ENCODE measurements at places on chromosomes 5 and 9. TPM values are rescaled to one million over a fixed set of nuclear protein-coding genes. Genes with fewer than 3 reads are reported as not detected.

GRCh38 chr9:99299211-99300102, 77.4 kb downstream of the SEC61B start:
- no peak for DNase-seq

- DNase-seq: no peak
Measured at GRCh38 chr5:28516722-28517121, 1478.3 kb upstream of the CDH9 start.

- DNase-seq: no peak
Measured at GRCh38 chr5:153222936-153223335, 267.5 kb upstream of the GRIA1 start.

- DNase-seq: peak; percentile 29
Measured at GRCh38 chr9:100352201-100352726, 478 bp downstream of the TEX10 start.

FOXD4L6 gene
- not detected for polyA plus RNA-seq

TAF11L12 gene
- polyA plus RNA-seq: not detected

- DNase-seq: no peak
Measured at GRCh38 chr9:113641100-113641885, 177.8 kb downstream of the RGS3 start.

DNA sequence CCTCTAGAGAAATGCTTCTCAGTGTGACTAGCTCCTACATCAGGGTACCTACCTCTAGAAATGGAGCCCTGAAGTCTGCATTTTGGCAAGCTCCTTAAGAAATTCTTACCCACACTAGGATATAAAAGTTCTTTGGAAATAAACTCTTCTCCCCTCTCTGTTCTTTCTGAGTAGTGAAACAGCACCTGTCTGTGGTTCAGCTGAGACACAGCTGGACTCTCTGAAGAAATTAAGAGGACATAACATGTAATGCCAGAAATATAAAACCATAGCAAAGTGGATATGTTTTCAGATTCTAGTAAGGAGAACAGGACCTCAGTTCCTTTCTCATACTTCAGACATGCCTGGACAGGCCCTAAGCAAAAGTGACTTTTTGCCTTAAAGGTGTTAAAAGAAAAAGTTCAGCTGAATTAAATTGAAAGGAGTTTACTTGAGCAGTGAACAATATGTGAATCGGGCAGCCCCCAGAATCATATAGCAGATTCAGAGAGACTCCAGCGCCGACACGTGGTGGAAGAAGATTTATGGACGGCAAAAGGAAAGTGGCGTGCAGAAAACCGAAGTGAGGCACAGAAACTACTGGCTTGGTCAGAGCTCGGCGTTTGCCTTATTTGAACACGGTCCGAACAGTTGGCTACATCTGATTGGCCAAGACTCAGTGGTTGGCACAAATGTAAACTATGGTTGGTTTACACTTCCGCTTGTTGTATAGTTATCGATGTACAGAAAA, 64.5 kb downstream of the PRKACG start:
- DNase-seq: no peak

DNA sequence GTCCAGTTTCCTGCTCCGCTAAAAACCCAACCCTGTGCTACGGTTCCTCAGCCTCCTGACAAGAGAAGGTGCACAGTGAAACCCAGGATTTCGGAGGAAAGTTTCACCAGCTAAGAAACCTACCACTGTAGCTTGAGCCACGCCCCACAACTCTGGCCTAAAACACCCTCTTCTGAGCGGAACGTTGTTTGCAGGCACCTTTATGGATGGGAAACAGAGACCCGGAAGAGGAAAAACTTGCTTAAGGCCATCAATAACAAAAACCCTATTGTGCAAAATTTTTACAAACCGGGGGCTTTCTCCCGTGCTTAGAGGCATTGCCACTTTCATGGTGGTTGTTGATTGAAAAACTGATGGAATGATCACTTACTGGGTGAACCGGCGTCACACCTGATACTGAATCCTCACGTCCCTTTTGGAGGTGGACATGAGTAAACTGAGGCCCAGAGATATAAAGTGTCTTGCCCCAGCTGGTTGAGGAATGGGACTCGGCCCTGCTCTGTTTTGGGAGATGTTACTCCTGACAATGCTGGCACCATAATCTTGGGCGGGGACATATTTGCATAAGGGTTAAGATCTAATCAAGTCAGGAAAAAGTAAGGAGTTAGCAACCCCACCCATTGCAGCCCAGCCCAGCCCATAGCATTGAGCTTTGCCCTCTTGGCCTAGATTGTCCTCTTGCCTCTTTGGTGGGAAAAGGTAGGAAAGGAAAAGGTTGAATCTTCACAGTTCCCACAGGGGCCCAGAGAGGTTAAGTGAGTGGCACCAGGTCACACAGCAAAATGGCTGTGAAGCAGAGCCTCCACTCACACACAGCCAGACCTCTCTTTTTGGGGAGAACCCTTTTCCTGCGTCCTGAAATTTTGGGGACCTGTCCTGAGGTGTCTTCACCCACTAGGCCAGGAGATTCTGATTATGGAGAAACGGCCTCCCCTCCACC, 23.2 kb upstream of the PTGS1 start:
- no peak for DNase-seq

DNA sequence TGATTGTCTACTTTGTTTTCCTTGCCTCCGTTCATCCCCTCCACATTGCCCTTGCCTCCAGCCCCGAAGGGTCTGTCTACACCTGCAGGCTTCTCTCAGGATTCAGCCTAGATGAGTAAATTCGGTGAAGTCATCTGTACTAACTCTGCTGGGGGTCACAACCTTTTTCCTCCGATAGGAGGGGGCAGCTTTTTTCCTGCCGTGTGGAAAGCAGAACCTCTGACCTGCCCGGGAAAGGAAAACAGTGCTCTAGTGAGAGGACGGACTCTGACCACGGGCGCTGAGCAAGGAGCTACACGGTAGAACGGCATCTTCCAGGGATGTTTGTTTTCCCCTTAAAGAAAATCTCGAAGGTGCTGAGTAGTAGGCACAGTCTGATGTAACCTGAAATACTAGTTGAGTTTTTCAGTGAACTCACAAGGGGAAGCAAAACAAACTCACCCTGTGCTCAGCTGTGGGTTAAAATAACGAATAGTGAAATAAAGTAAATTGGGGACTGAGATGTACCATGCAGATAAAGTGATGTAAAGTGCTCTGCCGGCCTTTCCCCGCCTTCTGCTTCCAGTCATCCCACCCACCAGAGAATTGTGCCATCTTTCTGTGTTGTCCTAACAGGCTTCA, 281.8 kb downstream of the AOPEP start:
- DNase-seq: no peak

DNA sequence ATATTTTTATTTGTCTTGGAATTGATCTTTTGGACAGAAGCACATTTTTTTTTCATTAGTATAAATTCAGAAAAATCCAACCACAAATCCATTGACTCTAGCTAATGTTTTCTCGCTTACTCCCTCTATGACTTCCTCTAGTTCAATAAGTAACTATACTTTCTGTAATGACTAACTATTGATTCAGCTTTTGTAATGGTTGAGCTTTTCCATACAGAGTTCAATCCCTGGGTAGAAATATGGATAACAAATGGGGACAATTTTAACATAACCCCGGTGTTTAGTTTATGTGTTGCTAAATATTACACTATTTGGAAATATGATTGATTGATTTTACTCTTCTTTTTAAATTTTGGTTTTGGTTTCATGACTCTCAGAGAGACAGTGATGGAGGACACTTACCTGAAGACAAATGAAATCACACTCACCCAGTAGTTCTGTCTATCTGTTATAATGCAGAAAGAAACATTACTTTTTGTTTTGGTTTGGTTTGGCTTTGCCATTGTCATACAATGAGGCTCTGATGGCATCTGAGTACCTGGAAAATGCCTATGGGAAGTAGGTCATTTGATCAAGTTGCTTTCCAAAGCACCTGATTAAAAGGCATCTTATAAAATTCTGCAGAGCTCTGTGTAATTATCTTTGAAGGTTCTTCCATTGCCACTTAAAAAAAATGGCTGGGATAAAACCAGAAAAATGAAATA, 309.7 kb upstream of the MPDZ start:
- no peak for DNase-seq

DNA sequence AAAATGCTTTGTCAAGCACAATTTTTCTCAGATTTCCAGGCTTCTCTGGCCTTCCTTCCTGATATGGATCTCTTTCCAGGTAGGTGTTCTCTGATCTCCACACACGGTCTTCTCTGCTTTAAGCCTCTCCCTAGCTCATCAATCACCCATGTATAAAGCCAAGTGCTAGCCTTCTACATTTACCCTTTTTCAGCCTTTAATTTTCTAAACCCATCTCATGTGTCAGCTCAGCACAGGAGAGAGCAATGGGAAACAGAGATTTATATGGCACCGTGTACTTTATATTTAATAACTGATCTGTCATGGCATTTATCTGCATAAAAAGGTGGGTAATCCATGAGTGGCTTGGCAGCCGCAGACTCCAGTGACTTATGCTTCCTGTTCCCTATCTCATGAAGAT, 495.0 kb downstream of the RASEF start:
- no peak for DNase-seq

DNA sequence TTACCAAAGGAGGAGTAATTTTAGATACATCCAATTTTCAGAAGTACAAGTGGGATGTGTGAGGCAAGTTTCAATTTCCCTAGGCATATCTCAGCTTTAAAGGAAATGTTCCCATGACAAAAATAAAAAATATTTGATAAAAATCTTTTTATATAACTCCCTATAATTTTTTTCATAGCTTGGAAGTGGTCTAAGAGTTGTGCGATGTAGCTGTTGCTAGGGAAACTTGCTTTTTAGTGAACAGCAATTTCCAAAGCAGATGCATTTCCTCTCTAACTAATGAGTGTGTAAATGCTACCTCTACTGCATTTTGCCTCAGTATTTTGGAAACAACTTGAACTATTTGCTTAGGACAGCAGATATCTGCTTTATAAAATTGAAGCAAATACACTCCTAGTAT, 39.6 kb downstream of the MACIR start:
- DNase-seq: no peak

DNA sequence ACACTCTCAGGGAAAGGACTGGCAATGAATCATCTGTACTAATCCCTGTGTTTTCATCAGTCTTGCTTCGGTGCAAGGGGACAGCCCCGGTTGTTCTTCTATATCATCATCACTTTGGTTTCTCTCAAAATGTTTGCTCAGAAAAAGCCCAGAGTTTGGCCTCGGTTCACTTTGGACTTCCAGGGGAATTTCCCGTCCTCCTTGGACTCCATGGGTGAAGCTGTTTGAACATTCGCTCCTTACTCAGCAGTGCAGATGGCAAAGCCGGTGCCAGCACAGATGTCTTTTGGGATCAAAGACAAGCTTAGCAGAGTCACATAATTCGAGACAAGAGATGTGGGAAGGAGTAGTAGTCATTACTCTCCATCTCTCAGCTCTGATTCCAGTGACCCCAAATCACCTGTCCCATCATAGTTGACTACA, 69.8 kb upstream of the TNFSF8 start:
- DNase-seq: no peak

DNA sequence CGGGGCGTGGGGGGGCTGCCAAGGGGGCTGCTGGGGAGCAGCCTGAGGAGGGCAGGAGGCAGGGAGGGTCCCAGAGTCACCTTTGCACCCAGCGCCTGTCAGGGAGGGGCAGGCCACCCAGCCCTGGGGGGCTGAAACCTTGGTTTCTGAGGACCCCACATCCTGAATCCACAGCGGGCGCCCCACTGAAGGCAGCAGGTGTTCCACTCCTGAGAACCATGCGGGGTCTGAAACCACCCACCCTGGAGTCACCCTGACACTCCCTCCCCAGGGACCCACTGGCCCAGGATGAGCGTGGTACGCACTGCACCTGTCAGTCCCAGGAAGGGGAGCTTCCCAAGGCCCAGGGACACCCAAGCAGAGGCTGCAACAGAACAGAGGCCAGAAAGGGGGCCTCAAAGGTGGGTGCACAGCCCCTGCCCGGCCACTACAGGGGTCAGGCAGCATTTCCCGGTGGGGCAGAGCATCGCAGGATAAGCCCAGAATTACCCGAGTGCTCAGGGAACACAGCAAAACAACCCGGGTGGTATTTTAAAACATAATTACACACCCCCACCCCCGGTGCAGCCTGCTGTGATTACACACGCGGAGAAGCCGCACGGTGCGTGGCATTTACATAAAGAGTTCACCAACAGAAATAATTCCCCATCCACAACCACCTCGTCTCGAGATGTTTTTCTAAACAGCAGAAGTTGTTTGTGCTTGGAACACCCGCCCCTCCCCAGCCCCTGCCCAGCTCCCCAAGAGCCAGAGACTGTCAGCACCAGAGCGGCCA, 57.3 kb upstream of the UBAC1 start:
- DNase-seq: no peak
